Effector CD8-positive, alpha-beta T cell (primary cell): ENCODE measurements at places on chromosomes 2 and 18.

DNA sequence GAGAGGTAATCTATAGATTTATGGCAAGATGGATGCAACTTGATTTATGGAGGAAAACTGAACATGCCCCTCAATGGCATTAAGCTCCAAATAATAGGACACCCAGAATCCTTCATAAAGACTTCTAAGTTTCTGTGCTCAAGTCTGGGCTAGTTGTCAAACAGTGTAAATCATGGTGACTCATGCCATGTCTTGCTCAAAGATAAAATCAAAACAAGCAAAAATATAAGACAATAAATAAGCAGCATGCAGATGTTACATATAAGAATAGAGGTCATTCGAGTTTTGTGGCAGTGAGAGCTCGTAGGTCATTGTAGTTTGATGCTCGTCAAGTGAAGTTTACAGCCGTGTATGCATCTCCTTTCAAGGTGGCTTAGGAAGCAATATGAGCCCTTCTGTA lies 403.2 kb downstream of the THSD7B start:
- no peak for DNase-seq

GRCh38 chr2:209565896-209566582 lies 142.2 kb downstream of the MAP2 start:
- no peak for DNase-seq

DNA sequence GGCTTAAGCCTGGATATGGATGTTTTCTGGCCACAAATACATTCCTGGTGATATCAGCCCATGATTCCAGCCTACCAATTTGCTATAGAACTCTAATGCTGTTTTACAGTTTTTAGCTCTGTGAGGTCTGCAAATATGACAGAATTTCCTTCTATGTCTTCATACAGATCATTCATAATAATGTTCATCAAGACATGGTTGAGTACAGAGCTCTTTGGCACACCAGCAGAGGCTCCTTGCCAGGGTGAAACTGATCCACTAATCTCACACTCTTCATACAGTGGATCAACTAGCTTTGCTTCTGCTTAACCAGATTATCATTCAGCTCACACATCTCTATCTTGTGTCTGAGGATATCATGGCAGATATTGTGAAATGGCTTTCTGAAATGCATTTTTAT lies 672.1 kb downstream of the STK39 start:
- no peak for DNase-seq

DNA sequence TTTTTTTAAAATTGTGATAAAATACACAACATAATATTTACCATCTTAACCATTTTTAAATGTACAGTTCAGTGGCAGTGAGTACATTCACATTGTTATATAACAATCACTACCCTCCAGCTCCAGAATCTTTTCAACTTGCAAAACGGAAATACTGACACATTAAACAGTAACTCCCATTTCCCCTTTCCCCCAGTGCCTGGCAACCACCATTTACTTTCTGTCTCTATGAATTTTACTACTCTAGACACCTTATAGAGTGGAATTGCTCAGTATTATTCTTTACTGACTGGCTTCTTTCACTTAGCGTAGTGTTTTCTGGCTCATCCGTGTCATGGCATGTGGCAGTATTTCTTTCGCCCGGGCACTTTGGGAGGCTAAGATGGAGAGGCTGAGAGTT lies 32.6 kb downstream of the FASTKD2 start:
- DNase-seq: no peak

DNA sequence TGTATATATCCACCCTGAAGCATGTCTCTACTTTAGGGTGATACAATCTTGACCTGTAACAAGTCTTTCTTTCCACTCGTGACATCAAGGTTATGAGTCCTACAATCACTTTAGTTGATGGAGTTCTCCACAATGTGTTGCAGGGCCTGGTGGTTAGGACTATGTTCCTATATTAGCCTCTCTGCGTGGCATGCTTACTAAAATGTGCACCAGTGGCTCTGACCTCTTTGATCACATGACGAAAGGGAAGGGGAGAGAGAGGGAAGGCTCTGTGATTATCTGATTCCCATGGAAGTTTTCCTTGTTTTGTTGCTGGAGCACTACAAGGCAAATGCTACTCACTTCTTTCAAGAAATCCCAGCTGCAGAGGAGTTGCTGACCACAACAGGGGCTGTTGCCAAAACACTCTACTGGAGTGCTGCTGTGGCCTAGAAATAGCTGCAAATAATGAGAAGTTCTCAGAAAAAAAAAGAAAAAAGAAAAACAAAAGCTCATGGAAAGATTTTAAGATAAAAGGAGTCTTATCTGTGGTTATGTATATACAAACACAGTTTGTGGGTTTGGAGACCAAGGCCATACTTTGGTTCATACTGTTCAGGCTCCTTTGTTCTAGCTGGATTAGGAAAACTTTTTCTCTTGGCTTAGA lies 272.8 kb upstream of the MMADHC start:
- no peak for DNase-seq

DNA sequence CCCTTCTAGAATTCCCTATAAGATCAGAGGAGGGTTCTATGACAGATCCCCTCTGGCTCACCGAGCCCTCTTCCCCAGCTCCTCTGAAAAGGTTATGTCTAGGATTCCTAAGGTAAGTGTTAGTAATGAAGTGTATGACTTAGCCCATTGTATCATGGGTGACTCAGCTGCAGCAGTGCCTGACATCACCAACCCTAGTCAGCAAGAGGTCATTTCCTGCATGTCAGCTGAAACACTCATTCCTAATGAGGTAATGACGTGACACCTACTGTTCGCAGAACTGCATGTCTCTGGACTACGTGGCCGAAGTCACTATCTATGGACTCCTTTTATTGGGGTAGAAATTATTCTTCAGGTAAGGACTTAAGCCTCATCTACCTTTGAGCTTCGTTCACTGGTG lies 196.1 kb upstream of the MYT1L start:
- no peak for DNase-seq

- no peak for DNase-seq
Measured at GRCh38 chr2:36433311-36434217, 78.0 kb downstream of the CRIM1 start.

- DNase-seq: no peak
Measured at GRCh38 chr2:241509155-241509784, 886 bp upstream of the STK25 start.

- DNase-seq: no peak
Measured at GRCh38 chr2:173392731-173393130, 38.1 kb downstream of the CDCA7 start.

DNA sequence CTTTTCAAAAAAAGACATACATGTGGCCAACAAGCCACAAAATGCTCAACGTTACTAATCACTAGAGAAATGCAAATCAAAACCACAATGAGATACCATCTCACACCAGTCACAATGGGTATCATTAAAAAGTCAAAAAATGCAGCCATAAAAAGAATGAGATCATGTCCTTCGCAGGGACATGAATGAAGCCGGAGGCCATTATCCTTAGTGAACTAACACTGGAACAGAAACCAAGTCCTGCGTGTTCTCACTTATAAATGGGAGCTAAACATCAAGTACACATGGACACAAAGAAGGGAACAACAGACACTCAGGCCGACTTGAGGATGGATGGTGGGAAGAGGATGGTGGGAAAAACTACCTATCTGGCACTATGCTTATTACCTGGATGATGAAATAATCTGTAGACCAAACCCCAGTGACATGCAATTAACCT lies 17.8 kb upstream of the ATL2 start:
- no peak for DNase-seq

DNA sequence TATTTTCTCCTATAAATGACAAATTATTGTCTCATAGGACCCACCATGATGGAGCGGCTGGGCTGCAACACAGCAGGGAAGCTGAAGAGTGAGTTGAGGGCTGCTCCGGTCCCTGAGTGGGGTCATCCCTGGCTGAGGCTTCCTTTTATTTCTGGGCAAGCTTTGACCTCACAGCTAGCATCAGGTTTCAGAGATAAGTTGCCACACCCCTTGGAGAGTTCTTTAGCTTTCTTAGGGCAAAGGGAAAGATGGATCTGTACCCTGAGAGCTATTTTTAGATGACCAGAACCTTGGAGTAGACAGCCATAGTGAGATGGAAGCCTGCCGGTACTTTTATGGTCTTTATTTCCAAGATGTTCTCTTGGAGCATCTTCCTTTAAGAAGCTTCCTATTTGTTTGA lies 11.5 kb downstream of the MYL1 start:
- DNase-seq: no peak

GRCh38 chr2:181408861-181409260 lies 48.3 kb upstream of the ITGA4 start:
- DNase-seq: no peak
